Stimulated activated CD4-positive, alpha-beta T cell treated with anti-CD3 and anti-CD28 coated beads, Interleukin-1b, Interleukin-23, amount 100 ng/mL, for 1 hour (primary cell): ENCODE measurements at places on chromosomes 3 and 15.

GRCh38 chr3:127670761-127671522, 1.8 kb upstream of the ABTB1 start:
- no peak for DNase-seq

DNA sequence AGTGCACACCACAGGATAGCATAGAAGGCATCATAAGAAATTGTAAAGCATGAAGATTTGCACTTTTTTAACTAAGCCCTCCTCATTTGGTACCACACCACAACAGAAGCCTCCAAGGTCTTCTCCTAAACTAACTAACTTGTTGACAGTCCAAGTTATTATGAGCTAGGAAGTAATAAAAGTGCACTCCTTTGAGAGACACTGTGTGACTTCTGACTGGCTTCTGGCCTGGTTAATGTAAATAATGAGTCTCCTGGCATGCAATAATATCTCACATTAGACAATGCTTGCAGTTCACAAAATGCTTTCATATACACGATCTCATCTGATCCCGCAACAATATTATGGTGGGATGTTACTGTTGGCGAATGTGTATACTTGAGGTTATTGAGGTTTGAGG, 103.9 kb upstream of the SLC24A5 start:
- DNase-seq: no peak

- DNase-seq: no peak
Observed at GRCh38 chr3:71710906-71711494, 14.2 kb downstream of the EIF4E3 start.

GRCh38 chr15:36863570-36863969, 236.8 kb downstream of the MEIS2 start:
- DNase-seq: no peak

DNA sequence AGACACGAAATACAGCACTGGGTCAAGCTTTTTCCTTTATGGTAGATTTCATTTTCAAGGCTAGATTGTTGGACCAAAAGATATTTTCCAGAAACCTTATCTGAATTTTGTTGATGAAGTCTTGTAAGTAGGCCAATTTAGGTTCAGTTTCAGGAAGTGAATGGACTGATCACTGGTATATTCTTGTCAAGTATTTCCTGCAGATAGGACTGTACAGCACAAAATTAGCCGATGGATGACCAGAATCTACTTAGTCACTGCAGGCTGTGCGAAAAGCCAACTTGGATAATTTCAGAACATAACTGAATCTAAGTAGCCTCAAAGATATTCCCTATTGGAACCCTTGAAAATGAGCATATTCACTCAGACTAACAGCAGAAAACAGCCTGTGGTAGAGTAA, 206.5 kb downstream of the NR1D2 start:
- no peak for DNase-seq

GRCh38 chr3:5055357-5056110, 66.6 kb upstream of the ARL8B start:
- no peak for DNase-seq

DNA sequence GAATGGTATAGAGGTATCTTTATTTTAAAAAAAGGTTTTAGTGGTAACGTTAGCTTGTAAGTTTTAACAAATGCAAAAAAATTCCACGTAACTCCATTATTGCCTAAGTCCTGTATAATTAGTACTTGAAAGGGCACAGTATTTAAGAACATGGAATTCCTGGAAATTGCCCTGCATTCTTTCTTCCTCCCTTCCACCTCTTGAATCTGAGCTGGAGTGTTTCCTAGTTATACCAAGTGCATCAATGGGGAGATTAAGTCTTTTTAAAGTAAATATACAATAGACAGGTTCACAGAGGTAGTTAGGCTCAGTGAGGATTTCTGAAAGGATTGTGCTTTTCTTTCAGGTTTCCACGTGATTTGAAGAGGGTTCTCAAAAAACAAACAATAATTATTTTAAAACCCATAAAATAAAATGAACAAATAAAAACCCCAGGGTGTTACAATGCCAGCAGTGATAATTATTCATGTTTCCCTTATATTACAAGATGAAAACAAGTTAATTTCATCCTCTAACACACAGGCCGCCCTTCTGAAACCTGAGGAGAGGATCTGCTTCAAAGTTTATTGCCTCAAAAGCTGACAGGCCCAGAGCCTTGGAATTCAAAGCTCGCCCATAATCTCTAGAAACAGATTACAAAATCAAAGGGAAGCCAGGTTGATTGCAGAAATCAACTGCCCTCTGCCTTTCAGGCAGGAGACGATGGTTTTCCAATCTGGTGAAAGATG, 128.8 kb upstream of the LMOD3 start:
- DNase-seq: no peak

GRCh38 chr3:188417271-188417696, 263.3 kb downstream of the LPP start:
- DNase-seq: no peak

DNA sequence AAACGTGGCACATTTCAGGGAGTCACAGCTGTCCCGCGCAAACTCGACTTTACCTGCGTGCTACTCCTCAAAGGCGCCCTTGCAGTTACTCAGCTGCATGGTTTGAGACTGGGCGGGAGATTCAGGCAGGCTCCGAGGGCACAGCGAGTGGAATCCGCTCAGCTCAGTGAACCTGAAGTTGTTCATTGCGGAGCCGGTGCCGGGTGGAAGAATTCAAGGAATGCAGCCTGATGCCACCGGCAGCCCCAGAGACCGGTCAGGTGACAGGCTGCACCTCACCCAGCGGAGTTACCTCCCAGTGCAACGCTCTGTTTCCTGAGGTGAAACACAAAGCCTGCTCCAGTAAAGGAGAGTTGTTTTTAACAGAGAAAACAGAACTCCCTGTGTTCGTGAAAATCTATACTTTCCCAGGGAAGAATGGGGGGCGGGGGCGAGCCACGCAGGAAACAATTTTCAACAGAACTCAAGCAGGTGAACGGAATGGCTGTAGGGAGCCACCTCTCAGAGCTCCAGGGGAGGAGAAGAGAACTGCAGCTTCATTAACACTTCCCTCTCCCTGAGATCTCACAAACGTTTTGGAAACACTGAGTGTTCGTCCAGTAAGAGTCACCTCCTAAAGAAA, 3.8 kb downstream of the VEPH1 start:
- DNase-seq: no peak

GRCh38 chr3:64972793-64973192, 285.0 kb upstream of the ADAMTS9 start:
- no peak for DNase-seq

DNA sequence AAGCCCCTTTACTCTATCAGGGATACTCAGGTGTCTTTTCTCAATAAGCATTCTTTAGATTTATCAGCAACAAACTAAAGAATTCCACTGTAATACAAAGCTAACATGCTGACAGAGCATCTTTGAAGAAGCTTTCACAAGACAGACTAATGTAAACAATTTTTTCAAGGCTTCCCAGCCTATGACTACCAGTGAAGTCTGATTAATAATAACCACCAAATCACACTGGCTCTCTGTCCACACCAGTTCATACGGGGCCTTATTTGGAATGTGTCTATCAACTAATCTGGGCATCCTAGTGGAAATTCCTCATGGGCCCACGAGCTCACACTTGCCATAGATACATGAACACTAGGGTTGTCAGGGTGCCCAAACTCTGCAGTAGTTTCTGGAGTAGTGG, 84.5 kb downstream of the EFL1 start:
- DNase-seq: no peak

- DNase-seq: no peak
Observed at GRCh38 chr3:124772081-124772831, 42.0 kb downstream of the UMPS start.

DNA sequence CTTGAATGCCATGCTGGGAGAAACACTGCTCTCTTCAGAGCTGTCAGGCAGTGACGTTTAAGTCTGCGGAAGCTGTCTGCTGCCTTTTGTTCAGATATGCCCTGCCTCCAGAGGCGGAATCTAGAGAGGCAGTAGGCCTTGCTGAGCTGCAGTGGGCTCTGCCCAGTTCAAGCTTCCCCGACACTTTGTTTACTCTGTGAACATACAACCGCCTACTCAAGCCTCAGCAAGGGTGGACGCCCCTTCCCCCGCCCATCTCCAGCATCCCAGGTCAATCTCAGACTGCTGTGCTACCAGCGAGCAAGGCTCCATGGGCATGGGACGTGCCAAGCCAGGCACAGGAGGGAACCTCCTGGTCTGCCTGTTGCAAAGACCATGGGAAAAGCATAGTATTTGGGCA, 99.7 kb downstream of the TAFA4 start:
- DNase-seq: no peak

GRCh38 chr3:42159147-42159546, 68.0 kb downstream of the TRAK1 start:
- no peak for DNase-seq

- DNase-seq: no peak
Observed at GRCh38 chr3:65313666-65314065, 625.9 kb upstream of the ADAMTS9 start.

DNA sequence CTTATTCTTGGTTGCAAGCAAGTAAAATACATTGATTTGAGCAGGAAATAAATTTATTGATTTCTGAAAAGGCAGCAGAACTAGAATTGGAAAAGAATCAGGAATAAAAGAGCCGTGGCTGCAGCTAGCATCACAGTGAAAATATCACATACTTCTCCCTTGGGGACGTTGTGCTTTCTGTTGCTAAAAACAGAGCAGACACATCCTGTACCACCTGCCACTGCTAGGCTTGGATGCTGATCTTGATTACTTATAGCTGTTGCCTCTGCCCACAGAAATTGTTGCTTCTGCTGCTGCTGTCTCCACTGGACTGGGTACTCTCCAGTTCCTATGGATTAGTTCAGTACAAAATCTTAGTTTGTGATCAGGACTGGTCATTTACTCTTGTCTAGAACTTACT, 283.8 kb downstream of the C3orf38 start:
- no peak for DNase-seq

GRCh38 chr3:121989943-121990342, 32.1 kb downstream of the ILDR1 start:
- DNase-seq: no peak

DNA sequence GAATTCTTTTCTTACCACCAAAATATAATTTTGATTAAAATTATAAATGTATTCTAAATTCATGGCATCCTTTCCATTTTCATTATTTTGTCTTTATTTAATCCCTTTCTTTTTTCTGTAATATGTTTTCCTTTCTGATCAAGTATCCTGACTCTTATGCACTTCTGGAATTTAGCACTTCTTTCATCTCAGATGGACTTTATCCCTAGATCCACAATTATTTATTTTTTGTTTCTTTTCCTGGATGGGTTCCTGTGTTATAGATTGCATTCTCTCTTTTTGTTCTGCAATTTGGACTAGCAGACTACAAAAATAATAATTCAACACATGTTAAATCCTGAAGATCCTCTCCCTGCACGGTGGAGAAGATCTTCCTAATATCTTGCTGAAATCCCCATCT, 76.9 kb upstream of the CDIN1 start:
- DNase-seq: no peak

GRCh38 chr3:133995264-133995663, 34.5 kb downstream of the SLCO2A1 start:
- no peak for DNase-seq

DNA sequence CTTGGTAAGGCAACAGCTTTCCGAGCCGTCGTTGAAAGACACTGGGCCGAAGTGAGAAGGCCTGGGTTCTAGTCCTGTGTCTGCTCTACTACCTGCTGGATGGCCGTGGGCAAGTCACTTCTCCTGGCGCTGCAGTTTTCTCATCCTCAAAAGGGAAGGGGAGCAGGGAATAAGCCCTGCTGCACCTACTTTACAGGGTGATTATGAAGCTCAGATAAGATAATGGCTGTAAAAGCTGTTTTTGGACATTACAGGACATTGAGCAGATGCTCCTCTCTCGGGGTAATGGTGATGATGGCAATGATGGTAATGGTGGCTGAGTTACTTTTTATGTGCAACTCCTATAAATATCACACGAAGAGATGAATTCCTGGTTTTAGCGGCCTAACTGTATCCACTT, 152.6 kb downstream of the FAM43A start:
- no peak for DNase-seq
